Activated CD4-positive, alpha-beta T cell treated with anti-CD3 and anti-CD28 coated beads, Interleukin-2, amount 50 U/mL, for 48 hours (primary cell): ENCODE measurements at places on chromosomes 12 and 14.

DNA sequence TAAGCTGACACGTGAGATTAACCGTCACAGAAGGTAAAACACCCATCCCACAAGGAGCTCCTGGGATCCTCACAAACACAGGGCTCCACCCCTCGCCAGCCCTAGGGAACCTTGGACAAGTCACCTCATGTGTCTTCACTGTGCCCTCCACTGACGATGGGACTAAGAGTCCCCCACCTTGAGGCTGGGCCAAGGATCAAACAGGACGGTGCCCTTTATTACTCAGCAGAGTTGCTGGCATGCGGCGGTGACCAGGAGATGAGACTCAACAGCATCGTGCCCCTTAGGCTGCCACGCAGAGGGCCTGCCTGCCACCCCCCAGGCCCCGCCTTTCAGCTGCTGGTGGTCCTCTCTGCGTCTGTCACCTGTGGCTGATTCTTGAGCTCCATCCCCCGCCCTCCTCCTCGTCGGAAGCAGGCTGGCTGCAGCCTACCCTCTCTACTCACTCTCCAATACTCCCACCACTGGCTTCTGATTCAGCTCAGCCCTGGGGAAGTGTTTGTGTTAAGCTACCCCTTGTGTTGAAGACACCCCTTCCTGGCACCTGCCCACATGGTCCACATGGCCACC lies 105.2 kb downstream of the DICER1 start:
- DNase-seq = no peak

DNA sequence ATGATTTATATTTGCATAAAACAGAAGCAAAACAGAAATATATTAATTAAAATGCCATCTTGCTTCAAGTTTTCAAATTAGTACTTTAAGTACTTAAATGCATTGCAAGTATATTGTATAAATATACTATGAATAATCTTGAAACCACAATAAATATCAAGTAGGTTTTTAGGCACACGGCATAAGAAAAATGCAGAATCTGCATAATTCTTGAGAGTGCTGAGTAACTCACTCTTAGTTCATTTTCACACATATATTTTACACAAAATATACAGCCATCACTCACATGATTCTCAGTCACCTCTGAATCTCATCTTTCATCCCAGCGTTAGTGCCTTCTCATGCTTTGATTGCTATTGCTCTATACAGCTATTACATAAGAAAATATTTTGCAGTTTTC lies 51.9 kb downstream of the SLC6A15 start:
- no peak for DNase-seq

DNA sequence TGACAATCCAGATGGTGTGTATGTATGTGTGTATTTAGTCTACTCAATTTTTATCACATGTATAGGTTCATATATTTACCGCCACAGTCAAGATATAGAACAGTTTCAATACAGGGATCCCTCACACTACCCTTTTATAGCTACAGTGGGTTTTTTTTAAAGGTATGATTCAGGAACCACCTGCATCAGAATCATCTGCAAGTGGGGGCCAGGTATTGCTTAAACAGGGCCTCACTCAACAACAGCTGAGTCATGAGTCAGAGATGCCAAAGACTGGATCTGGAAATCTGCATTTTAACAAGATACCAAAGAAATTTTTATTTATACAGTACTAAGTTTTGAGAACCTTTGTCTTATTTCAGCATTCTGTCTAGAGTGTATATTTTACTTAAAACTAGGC lies 117.6 kb downstream of the SLC35F4 start:
- no peak for DNase-seq

GRCh38 chr12:40248585-40249297 lies 23.9 kb downstream of the LRRK2 start:
- DNase-seq = no peak

GRCh38 chr12:51393676-51394545 lies 2.7 kb upstream of the GALNT6 start:
- peak; percentile 61 for DNase-seq

- no peak for DNase-seq
Measured at GRCh38 chr12:24920141-24920540, 28.8 kb downstream of the BCAT1 start.

DNA sequence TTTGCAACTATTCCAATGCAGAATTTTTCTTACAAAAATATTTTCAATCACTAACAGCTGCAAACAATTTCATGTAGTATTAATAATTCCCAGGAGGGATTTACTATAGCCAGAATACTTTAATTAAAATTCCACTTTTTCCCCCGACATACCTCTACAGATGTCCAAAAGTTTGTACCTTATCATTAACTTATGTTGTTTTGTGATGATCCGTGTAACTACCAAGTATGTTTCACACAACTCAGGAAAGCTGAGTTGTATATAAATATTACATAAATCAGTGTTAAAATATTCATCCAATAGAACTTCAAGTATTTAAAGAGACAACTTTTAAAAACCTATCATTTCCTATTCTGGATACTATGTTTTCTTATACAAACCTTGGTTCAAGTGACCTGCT lies 2.4 kb downstream of the EPS8 start:
- DNase-seq = no peak
